ENCODE measurements at places on chromosomes 2 and 18.

- DNase-seq = no peak
Observed at GRCh38 chr2:188235364-188235763, 56.3 kb upstream of the GULP1 start.

GRCh38 chr2:22276696-22277095 is 1108.3 kb upstream of the KLHL29 start:
- no peak for DNase-seq

- no peak for DNase-seq
Observed at GRCh38 chr2:9857814-9858729, 14.8 kb downstream of the TAF1B start.

DNA sequence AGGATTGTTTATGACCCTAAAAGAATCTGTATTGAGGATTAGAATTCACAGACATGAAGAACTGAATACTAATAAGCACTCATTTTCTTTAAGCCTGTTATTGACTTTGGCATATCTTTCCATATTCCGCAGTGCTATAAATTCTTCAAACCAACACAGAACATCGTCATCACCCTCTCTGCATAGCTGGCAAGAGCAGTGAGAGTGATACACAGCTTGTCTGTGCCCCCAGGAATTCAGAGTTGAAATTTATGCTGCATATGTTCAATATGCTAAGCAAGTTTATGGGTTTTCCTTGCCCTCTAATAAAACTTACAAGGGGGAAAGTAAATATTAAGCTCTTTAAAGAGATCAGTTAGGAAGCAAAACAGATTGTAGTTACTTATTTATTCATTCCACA is 32.7 kb downstream of the CTLA4 start:
- no peak for DNase-seq
